Kidney (tissue), 22 donors: ENCODE measurements at places on chromosomes 11 and 22. TPM values are rescaled to one million over a fixed set of nuclear protein-coding genes. Genes with fewer than 3 reads are reported as not detected.

DNA sequence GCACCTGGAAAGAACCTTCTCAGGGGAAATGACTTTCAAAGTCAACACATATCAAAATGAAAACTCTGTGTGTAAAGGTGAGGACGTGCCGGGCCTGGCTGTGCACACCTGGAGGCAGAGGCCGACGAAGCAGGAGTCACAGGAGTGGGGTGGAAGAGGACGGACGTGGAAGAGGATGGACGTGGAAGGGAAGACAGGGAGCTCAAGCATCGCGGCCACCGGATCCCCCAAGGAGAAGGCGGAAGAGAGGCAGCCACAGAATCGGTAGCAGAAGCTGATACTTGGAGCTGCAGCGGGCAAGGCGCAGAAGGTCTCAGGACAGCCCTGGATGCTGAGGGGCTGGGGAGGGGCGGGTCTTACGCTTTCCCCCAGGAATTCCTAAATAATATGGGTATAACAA is 519.8 kb downstream of the BRD1 start:
- DNase-seq, result no peak

GRCh38 chr11:57095417-57095816 is 86.3 kb upstream of the LRRC55 start:
- DNase-seq, result no peak

- DNase-seq, result no peak
Observed at GRCh38 chr22:33772745-33773144, 147.5 kb downstream of the LARGE1 start.

DNA sequence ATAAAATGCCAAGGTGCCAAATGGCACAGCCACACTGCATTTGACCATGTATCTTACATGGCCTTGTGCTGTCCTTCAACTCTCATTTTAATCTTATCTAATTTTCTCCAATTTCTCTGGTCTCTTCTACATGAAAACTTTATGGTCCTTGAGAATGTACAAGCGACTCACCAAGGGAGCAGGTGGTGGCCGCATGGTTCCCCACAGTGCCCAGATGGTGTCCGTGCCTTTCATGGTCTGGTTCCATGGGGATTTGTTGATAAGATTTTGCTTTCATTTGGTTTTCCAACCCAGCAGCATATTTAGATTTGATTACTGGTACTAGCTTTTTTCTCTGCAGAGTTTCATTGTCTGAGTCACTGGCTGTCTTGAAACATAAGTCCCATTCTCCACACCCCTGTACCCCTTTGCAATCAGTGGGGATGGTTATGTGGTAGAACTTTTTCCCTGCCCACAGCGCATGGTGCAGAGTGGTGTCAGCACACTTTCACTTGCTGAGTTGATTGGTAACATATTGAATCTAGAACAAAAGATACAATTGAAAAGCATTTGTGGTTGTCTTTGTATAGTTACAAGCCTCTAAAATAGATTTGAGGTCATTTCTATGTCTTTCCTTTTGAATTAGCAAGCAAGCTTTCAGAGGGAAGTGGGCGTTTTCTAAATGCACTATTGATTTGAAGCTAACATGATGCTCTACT is 24.1 kb downstream of the ZNRF3 start:
- no peak for DNase-seq

DNA sequence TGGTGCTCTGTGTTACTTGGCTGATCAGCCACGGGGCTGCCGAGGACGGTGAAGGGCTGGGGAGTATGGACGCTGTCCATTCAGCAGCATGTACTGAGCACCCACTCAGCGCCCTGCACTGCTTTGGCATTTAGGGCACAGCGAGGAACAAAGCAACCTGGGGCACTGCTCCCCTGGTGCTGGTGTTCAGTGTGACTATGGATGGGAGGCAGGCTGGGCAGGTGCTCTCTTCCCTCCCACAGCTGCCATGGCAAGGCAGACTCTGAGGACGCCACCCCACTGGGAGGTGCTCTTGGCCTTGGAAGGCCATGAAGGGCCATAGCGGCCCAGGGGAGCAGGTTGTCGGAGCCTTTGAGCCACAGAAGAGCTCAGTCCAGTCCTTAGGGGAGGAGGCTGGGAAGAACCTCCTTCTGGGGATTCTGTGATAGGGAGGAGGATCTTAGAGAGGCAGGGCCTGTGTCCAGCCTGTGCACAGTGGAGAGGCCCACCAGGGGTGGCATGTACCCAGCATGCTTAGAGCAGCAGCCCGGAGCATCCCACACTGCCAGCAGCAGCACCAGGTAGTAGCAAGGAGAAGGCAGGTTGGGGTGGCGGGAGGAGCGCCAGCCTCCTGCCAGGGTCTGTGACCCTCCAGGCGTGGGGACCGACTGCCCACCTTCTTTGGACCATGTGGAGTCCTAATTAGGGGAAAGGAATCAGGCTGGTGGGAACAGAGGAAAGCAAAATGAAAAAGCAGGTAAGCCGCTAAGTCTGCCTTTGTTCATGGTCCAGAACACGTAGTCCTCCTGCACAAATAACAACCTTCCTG is 141.8 kb downstream of the MPPED1 start:
- no peak for DNase-seq

DNA sequence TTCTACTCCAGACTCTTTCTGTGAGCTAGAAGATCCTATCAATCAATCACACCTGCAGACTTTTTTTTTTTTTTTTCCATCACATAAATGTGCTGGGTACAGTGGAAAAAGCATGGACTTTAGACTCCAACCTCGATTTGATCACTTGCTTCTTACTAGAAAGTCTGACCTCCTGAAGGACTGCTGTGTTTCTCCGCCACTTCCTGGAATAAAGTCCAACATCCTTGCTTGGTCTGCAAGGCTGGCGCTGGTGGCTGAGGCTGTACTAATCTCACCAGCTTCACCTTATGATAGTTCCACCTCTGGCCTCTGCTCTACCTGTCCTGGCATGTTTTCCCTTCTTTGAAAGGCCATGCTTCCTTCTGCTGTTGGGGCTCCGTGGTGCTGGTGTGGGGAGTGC is 60.9 kb upstream of the SESN3 start:
- DNase-seq, result no peak

GRCh38 chr11:17328871-17329494 is 22.6 kb upstream of the NCR3LG1 start:
- no peak for DNase-seq

GRCh38 chr11:79179087-79179486 is 261.7 kb downstream of the TENM4 start:
- DNase-seq, result no peak

DNA sequence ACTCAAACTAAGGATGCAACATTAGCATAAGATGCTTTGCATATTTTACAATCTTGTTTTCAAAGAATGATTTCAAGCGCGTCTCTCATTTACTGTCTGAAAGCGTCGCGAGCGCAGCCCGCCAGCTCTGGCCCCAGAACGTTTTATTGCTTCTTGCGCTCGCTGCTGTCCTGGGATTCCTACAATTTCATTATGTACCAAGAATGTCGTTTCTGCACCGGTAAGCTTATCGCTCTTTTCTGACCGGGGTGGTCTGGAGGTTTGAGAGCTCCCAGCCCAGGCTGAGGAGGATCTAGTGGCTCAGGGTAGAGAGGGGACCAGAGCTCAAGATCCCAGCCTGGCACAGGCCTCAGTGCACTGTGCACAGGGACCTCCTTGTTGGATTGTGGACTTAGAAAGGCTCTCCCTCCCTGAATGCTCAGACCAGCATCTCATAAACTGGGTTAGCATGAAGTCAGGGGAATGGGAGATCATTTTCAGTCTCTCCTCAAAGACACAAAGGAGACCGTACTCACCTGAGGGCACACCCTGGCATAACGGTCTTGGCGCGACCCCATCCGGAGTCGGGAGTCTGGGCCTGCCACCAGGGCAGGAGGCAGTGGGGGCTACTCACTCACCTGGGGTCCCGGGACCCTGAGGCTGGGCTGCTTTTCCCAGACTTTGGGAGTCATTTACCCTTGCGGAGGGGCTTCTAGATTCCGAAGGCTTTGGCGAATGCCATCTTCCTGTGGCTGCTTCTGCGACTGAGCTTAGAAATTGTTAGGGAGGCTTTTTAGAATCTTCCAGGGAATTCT is 817.4 kb downstream of the BRD1 start:
- DNase-seq, result no peak

DNA sequence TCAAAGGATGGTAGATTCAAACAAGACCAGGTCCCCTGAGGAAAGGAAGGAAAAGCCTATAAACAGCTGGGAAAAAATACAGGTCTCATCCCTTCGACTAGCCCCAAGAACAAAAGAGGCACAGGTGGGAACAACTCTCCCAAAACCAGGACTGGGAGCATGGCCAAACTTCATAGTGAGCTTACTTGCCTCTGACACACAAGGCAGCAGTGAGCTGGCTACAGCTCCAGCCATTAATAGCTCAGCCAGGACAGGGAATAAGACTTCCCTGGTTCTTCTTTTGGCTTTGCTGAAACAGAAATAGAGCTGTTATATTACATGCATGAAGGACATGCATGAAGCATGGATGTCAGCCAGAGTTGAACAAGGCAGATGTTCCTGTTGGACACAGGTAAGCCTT is at the start of gene OR10A2:
TSS of gene OR10A2 (plus strand) at position 97 of the 400 bp plus-strand sequence. CDS start 6,698 bp downstream, outside the sequence.
- no peak for DNase-seq

DNA sequence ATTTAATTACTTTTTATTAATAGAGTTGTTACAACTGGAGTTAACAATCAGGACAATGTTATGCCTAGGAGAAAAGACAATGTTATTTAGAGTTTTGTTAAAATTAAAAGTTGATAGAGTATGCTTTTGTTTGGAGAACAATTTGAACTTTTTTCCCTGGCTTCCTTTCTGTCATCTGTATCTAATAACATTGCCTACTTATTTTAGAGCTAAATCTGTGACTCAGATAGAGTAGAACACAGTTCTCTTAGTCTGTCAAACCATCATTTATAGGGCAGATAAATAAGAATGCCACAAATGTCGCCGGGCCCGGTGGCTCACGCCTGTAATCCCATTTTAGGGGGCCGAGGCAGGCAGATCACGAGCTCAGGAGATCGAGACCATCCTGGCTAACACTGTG is 28.9 kb upstream of the YAP1 start:
- DNase-seq, result no peak

DNA sequence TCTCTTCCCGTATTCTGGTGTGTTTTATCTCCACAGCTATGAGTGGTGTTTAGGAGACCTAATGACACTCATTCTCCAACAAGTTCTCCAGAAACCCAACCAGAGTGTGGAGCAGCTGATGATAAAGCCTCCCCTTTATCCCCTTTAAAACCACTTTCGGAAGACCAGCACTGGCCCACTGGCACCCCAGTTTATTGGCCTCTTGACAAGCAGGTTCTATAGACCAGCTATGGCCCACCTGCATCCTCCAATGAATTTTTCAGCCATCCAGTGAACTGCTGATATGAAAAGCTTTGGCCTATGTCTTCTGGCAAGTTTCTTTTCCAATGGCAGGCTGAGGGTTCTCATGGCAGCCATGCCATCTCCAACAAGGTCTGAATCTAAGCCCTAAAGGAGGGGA is 27.4 kb downstream of the CHST1 start:
- DNase-seq, result no peak

GRCh38 chr11:69918231-69918937 is 99.2 kb upstream of the FGF3 start:
- DNase-seq, result no peak

DNA sequence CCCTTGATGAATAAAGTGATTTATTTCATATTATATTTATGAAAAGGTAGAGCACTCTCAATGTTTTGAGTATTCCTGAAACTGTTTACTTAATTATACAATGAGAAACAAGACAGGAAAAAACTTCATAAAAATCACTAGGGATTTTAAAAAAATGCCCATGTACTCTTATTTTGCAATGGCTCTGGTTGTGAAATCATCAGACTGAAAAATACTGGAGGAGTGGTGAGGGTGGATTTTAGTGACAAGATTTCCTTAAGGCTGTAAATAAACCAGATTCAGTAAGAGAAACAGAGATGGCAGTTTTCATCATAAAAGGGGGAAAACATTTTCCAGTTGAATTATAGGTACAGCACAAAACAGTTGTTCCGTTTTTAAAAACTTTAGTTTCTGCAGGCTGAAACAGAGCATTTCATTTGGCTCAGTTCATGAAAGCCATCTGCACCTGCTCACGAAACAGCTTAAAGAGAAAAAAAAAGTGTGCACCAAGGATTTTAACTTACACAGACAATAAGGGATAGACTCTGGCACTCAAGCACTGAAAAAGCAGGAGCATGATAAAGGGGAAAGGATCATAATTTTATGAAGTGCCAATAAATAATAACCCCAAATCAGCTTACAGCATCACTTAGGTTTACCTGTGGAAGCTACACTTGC is 100.7 kb downstream of the MAML2 start:
- DNase-seq, result no peak

DNA sequence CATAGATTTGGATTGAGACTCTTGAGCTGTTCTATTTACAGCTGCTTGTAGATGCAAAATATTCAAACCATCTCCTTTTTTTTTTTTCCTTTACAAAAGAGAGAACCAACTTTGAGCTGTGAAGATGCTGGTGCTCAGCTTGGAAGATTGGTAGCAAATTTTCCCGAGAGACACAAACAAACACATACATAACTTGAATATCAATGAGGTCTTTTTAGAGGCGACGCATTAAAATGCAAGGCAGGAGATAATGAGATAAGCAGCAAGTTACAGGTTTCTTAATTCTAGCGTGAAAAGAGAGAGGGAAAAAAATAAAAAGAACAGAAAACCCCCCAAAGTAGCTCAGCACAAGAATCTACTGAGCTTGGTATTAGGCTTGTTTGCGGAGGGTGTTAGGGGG is 247.0 kb upstream of the SORL1-AS1 start:
- no peak for DNase-seq

- no peak for DNase-seq
Observed at GRCh38 chr11:116540645-116541304, 232.0 kb downstream of the BUD13 start.

DNA sequence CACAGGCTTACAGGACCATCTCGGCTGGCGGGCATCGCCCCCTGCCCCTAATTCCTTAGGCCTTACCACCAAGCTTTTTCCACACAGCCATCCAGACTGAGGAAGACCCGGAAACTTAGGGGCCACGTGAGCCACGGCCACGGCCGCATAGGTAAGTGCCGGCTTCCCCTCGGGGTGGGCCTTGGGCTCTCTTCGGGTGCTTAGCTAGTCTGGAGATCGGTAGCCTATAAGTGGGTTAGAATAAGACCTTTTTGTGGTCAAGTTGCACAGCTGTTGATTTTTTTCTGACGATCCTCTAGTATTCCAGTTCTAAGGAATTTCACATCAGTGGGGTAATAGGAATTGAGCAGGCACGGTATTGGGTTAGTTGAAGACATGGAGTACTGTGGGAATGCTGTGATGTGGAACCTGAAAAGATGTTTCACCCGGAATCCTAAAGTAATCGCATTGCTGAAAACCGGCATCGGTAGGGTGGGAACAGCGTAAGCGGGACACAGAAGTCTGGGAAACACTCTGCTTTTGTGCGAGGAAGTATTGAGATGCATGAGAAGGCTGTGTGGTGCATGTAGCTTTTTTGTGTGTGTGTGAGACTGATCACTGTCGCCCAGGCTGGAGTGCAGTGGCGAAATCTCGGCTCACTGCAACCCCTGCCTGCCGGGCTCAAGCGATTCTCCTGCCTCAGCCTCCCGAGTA is 669 bp downstream of the RPL27A start:
- peak; percentile 21 for DNase-seq

The SLC22A6 gene
- 2.4 TPM for total RNA-seq

The DAGLA gene
- total RNA-seq, result 3.9 TPM

The OR8B2 gene
- total RNA-seq, result not detected

The FREY1 gene
- 1.0 TPM for total RNA-seq

The DEFB131B gene
- not detected for total RNA-seq

The MRGPRX4 gene
- total RNA-seq, result not detected

The VSIG10L2 gene
- total RNA-seq, result not detected

The MAPK8IP1 gene
- 15.7 TPM for total RNA-seq

The SMIM38 gene
- total RNA-seq, result 0.63 TPM

The KDM4E gene
- total RNA-seq, result not detected
